EL (cell line): ENCODE measurements at places on chromosomes 7 and 10.

DNA sequence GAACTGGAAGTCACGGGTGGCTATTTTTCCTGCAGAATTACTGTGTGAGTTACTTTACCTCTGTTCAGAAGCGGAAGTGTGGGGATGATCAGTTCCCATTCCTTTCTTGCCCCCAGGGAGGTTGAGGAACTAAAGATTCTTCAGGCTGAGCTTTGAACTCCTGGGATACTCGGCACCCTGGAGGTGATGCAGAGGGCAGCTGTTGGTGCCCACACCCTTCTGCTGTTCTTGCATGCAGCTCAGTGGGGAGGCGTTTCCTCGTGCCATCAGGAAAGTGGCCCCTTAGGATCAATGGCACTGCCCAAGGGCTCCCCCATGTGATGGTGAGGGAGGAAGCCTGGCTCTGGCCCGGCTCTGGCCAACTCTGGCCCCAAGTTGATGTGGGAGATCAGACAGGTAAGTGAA lies 44.7 kb upstream of the MXI1 start:
- no peak for DNase-seq

DNA sequence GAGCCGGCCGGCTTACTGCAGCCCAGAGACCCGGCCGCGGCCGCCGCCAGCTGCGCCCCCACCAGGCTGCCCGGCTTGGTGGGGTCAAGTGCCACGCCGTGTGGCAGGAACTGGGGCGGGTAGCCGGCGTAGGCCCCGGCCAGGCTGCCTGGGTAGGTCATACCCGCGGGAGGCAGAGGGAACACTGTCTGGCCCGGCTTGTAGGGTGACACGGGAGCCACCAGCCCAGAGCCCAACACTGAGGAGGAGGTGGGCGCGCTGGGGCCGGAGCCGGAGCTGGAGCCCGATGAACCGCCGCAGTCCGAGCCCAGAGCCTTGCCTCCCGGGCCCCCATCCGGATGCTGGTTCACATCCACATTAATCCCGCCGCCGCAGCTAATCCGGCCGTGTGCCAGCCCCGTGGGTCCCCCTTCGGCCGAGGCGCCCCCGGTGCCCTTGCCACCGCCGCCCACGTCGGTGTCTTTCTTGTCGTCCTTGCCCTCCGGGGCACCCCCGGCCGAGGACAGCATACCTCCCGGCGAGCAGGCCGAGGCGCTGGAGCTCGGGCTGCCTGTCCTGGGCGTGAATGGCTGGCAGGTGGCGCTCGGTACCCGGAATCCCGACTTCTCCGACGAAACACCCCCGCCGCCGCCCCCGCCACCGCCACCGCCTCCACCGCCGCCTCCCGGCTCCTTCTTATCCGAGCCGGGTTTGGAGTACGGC lies 2.0 kb downstream of the ZNF503 start:
- peak; percentile 74 for DNase-seq

DNA sequence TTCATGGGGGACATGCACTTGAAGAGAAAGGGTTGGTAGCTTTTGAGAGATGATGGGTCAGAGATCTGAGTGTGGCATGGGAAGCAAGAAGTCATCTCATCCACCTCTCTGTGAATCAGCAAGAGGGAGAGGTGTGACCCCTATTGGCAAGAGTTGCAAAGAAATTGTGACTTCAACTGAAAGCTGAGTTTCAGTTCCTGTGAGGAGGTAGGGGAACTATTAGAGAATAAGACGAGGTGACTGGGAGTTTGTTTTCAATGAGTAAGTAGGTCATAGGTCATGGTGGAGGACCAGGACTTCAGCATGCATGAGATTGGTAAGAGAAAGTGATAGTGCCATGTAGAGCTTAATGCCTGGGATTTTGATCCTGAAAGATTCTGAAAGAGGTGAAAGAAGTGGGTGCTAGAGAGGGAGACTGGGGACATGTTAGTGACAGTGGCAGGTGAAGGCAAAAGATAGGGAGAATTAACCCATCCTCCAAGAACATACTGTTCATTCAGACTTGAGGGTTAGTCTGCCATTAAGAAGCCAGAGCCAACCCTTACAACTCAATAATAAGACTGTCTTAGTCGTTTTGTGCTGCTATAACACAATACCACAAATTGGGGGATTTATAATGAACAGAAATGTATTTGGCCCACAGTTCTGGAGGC lies 75.5 kb upstream of the CAPZA2 start:
- peak; percentile 50 for DNase-seq

- DNase-seq, result no peak
Measured at GRCh38 chr7:131564640-131565039, 8.2 kb upstream of the PODXL start.

- no peak for DNase-seq
Measured at GRCh38 chr10:122234416-122234815, 36.7 kb upstream of the BTBD16 start.

DNA sequence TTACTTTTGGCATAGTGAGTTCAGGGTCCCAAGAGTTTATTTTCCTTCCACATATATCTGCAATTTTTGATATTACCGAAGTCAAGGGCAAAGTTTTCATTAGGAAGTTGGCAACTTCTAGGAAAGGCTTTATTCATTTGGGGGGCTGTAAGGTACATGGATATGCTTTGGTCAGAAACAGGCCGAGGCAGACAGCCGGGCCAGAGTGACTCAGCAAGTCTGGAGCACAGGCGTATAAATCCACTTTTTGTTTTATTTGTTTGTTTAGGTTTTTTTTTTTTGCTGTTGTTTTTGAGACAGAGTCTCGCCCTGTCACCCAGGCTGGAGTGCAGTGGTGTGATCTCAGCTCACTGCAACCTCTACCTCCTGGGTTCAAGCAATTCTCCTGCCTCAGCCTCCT lies 3.7 kb downstream of the ZNF680 start:
- no peak for DNase-seq

GRCh38 chr7:142896741-142897379 lies 11.3 kb upstream of the TRPV6 start:
- no peak for DNase-seq

GRCh38 chr7:57398548-57398947 lies 51.4 kb upstream of the ZNF716 start:
- no peak for DNase-seq

DNA sequence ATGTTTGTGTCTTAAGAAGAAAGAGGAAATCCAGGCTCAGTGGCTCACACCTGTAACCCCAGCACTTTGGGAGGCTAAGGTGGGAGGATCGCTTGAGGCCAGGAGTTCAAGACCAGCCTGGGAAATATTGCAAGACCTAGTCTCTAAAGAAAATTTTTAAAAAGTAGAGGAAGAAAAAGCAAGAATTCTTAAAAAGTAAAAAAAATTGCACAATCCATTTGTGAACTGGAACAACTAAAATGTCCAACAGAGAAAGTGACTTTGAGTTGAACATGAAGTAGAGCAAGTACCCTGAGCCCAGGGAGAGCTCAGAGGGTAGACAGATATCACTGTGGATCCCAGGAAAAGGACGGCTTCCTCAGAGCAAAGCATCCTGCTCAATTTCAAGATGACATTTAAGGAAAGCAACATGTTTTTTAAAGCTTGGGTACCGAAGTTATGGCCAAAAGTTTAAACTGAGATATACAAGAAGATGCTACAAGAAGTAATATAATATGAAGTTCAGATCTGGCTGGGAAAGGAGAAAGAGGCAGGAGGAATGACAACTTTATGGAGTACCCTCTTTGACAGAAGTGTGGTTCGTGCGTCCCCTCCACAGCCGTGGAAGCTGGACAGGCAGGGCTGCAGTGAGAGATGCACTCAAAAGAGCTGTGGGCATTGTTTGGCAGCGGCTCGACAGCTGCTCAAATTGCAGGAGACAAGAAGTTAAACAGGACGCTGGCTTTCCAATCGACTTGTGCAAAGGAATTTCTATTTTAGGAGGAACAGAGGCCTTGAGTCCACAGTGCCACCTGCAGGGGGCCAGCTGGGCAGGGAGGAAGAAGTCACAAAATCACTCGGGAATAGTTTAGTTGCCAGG lies 201.3 kb downstream of the JCAD start:
- peak; percentile 74 for DNase-seq

DNA sequence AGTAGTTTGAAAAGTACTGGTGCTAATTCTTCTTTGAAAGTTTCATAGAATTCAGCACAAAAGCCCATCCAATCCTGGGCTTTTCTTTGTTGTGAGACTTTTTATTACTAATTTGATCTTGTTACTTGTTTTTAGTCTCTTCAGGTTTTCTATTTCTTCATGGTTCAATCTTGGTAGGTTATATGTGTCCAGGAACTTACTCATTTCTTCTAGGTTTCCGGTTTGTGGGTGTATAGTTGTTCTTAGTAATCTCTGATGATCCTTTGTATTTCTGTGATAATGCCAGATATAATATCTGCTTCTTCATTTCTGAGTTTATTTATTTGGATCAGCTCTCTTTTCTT lies 147.5 kb downstream of the RTKN2 start:
- no peak for DNase-seq

- DNase-seq, result no peak
Measured at GRCh38 chr7:23372611-23373010, 73.5 kb downstream of the MALSU1 start.

DNA sequence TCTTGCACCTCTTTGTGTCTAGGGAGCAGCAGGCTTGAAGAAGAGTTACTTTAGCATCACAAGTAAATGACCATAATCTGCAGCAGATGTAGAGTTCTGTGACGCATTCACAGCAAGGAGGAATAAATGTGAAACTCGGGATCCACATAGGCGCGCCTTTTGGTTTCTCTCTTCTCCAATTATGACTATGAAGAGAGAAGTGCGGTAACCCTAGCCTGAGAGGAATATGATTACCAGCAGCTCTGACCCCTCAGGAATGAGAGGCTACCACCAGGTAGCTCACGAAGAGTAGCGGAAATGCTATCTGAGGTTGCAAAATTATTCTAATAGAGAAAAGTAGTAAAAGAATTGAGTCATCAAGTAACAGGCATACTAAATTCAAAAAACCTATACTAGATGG lies 25.2 kb upstream of the DMTF1 start:
- DNase-seq, result no peak

GRCh38 chr10:119535837-119536507 lies 6.5 kb downstream of the RGS10 start:
- DNase-seq, result no peak

- no peak for DNase-seq
Measured at GRCh38 chr7:144969787-144970186, 133.9 kb upstream of the TPK1 start.

DNA sequence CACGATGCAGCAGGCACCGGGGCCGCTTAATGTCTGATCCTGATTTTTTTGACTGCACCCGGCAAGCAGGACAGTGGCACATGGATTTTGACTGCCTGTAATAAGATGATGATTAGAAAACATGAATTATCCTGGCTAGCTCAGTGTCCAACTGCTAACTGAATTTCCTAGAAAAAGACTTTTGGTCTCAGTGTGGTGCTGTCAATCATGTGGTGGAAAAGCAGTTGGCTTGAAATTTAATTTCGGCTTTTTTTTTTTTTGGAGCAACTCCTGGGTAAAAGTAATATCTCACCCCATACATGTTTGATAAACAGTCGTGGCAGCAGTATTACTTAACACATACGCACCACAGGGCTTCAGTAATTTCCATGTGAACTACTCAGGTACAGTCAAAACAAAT lies 227.7 kb downstream of the FANK1 start:
- no peak for DNase-seq

- DNase-seq, result no peak
Measured at GRCh38 chr10:46318799-46319198, 32.0 kb downstream of the ANTXRL start.

DNA sequence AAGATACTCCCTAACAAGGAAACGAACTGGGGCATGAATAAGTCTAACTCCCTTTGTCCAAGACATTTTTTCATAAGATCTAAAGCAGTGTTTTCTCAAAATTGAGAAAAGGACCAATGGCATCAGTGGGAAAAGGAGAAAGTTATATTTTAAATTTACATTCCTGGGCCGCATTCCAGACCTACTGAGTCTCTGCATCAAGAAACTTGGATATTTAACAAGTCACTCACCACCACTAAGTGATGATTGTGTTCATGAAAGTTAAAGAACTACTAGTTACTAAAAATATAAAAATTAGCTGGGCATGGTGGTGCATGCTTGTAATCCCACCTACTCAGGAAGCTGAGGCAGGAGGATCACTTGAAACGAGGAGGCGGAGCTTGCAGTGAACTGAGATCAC lies 149.6 kb upstream of the MEOX2 start:
- DNase-seq, result peak; percentile 32

DNA sequence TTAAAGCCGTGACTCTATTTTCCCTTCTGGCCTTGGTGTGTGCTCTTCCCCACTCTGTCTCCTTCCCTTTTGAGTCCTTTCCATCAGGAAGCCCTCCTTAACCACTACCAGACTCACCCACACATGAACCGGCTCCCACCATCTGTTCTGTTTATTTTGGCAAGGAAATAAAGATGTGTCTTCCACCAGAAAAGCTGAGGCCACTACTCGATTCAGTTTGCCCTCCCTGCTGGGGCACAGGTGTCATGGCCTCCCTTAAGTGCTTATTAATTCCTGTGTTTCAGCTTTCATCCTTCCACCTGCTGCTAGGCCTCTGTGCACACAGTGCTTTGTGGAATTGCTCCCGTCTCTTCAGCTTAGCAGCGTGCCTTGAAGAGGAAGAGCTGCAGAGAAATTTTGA lies 16.7 kb downstream of the POR start:
- DNase-seq, result no peak

GRCh38 chr10:15897287-15897686 lies 37.0 kb upstream of the MINDY3 start:
- no peak for DNase-seq

- no peak for DNase-seq
Measured at GRCh38 chr7:155234158-155234492, 63.6 kb upstream of the INSIG1 start.

GRCh38 chr10:12198156-12198555 lies 2.2 kb downstream of the CDC123 start:
- DNase-seq, result no peak

GRCh38 chr10:1229116-1229515 lies 172.9 kb downstream of the WDR37 start:
- DNase-seq, result no peak

- DNase-seq, result no peak
Measured at GRCh38 chr10:44064987-44065787, 319.7 kb downstream of the CXCL12 start.

DNA sequence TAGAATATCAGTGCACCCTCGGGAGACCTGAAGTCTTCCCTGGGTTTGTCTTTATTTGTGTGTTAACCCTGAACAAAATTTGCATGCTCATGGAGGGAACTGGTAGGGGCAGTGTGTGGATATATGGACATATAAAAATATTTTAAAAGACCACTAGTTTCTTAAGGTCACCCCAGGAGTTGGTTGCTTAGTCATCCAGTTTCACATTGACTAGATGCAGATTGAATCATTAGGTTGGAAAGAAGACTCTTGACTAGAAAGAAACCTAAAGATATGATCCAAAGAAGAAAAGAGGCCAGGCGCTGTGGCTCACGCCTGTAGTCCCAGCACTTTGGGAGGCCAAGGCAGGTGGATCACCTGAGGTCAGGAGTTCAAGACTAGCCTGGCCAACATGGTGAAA lies 137.1 kb downstream of the KAT6B start:
- DNase-seq, result no peak

DNA sequence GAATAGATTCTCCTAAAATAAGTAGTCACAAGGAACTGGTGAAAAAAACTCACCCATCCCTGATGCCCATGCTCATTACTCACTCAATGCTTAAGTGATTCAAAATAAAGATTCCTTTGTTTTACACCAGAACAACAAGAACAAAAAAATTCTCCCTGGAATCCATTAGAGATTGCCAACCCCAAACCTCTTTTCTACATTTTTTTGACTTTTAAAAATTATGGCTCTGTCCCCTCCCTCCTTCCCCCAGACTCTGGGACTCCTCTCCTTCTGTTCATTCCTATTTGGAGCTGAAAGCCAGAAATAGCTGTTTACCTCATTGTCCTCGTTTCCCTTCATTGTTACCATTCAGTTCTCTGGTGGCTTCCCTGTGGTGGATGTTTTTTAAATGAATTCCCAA lies 63.2 kb upstream of the FHIP2A start:
- DNase-seq, result no peak
